ENCODE measurements at places on chromosomes 4 and X. TPM values are rescaled to one million over a fixed set of nuclear protein-coding genes. Genes with fewer than 3 reads are reported as not detected.

Gene PAGE2
- total RNA-seq: not detected

Gene SRPX
- total RNA-seq: 146 TPM

Gene NAA11
- total RNA-seq: not detected

GRCh38 chr4:153257151-153257620, 52.9 kb downstream of the TRIM2 start:
- no peak for DNase-seq

- no peak for DNase-seq
These were observed 149.4 kb downstream of the NDST4 start for GRCh38 chr4:114964026-114964425.

GRCh38 chrX:11347300-11347699, 54.1 kb downstream of the AMELX start:
- DNase-seq: no peak

- DNase-seq: no peak
These were observed 42.9 kb downstream of the FRAS1 start for GRCh38 chr4:78100060-78100459.

- no peak for DNase-seq
These were observed 275.8 kb upstream of the CLNK start for GRCh38 chr4:10960389-10960788.

- no peak for DNase-seq
These were observed 531.5 kb upstream of the SLIT2 start for GRCh38 chr4:19720190-19720589.

DNA sequence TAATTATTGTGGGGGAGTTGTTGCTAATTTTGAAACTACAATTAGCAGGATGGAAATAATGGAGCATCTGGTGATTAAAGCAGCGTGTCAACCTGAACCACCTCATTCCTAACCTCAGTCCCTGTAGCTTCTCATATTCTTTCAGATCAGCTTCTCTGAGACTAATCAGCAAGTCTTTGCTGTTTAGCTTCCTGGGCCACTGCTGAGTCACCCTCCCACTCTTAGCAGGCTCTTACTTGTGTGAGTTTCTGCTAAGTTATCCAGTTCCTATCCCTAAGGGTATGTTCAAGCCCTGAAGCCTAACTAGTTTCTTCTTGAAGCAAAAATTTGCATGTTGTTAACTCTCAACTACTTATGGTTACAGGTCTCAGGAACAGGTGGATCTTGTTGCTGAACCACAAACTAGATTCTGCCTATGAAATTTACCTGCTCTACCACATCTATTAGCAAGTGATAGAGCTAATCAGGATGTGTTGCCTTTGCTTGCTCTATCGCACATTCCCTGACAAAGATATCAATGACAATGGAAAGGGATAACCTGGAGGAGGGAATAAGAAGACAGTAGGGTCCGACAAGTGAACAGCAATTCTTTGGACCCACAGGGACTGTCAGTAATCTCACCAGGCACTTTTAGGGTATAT, 134.2 kb downstream of the EIF4E start:
- DNase-seq: no peak

- no peak for DNase-seq
These were observed 2.3 kb downstream of the GPR174 start for GRCh38 chrX:79146640-79147390.
